G401 (cell line): ENCODE measurements at places on chromosomes 2 and 18. TPM values are rescaled to one million over a fixed set of nuclear protein-coding genes. Genes with fewer than 3 reads are reported as not detected.

The CROCC2 gene
- total RNA-seq, result not detected in 2 replicates

The GALR1 gene
- total RNA-seq, result not detected in 2 replicates

The SRD5A2 gene
- not detected in 2 replicates for total RNA-seq

The SCN3A gene
- not detected in 2 replicates for total RNA-seq

The ATG16L1 gene
- total RNA-seq, result 30.8 and 38.8 TPM in 2 replicates

The NPHP1 gene
- 6.2 and 12.2 TPM in 2 replicates for total RNA-seq

The SULT1C4 gene
- total RNA-seq, result not detected in 2 replicates

The ACTR1B gene
- total RNA-seq, result 57.6 and 68.4 TPM in 2 replicates

The AQP12A gene
- not detected in 2 replicates for total RNA-seq

The FAM228A gene
- 0.18 TPM in 1 of 2 replicates, not detected in the other for total RNA-seq

The RTP5 gene
- not detected in 2 replicates for total RNA-seq

The ELOA2 gene
- total RNA-seq, result not detected in 2 replicates

The TUBA4B gene
- not detected in 2 replicates for total RNA-seq

The PLEK gene
- total RNA-seq, result not detected in 2 replicates

The PPP1CB gene
- 103 and 141 TPM in 2 replicates for total RNA-seq

The SGPP2 gene
- not detected in 2 replicates for total RNA-seq

The CLASP1 gene
- total RNA-seq, result 22.0 and 30.6 TPM in 2 replicates

The AQP12B gene
- total RNA-seq, result not detected in 2 replicates

The NGEF gene
- 0.31 and 0.75 TPM in 2 replicates for total RNA-seq

The GAL3ST2 gene
- not detected in 2 replicates for total RNA-seq

The MAB21L4 gene
- not detected in 2 replicates for total RNA-seq

The NXPH2 gene
- not detected in 2 replicates for total RNA-seq

The NAT8 gene
- not detected in 2 replicates for total RNA-seq

The ASB18 gene
- total RNA-seq, result not detected in 2 replicates

The PLGLB2 gene
- total RNA-seq, result not detected in 2 replicates

The SERPINB4 gene
- not detected in 2 replicates for total RNA-seq

The SLC5A7 gene
- not detected in 2 replicates for total RNA-seq

The LDLRAD4 gene
- 0.06 TPM in 1 of 2 replicates, not detected in the other for total RNA-seq

The APCDD1 gene
- not detected in 2 replicates for total RNA-seq

The PAX8 gene
- total RNA-seq, result not detected in 2 replicates

The ABCG5 gene
- total RNA-seq, result not detected in 2 replicates

The SIX2 gene
- total RNA-seq, result not detected in 2 replicates

The KIAA1328 gene
- 3.6 and 3.8 TPM in 2 replicates for total RNA-seq

The LMAN1 gene
- 53.2 and 72.4 TPM in 2 replicates for total RNA-seq

The FZD7 gene
- total RNA-seq, result 17.5 and 18.5 TPM in 2 replicates

The WDSUB1 gene
- total RNA-seq, result 14.0 and 15.2 TPM in 2 replicates

The MTLN gene
- total RNA-seq, result 8.8 and 29.7 TPM in 2 replicates

The MROH2A gene
- not detected in 2 replicates for total RNA-seq

The ABCB11 gene
- not detected in 2 replicates for total RNA-seq

The KCNG2 gene
- total RNA-seq, result 3.8 and 8.6 TPM in 2 replicates

The GNAL gene
- 0.12 and 2.1 TPM in 2 replicates for total RNA-seq

The ITGB6 gene
- total RNA-seq, result not detected in 2 replicates

The TP53I3 gene
- 47.6 and 66.0 TPM in 2 replicates for total RNA-seq

The KCNK3 gene
- not detected in 2 replicates for total RNA-seq

The NYAP2 gene
- not detected in 2 replicates for total RNA-seq

The FAM237A gene
- not detected in 2 replicates for total RNA-seq

The FEV gene
- total RNA-seq, result not detected in 2 replicates
